Naive thymus-derived CD8-positive, alpha-beta T cell (primary cell): ENCODE measurements at places on chromosomes 1 and 21. TPM values are rescaled to one million over a fixed set of nuclear protein-coding genes. Genes with fewer than 3 reads are reported as not detected.

The PTPRC gene
- 906 TPM for total RNA-seq

The SPRR2G gene
- not detected for total RNA-seq

The AMY1A gene
- total RNA-seq: not detected

DNA sequence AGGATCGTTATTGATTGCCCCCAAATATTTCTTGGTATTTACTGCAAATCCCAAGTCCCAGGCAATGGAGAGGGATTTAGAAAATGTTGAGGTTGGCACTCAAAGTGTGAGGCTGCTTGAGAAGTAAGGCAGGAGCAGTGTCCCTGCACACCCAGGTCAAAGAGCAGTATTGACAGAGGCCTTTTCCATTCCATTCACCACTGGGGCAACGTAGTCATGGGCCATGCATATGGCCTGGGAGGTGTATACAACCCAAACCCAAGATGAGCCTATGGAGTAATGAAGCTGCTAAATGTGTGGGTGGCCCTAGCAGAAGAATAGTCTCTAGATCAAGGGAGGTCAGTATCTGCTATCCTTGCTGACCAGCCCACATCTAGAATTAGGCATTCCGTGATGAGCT lies 245.6 kb downstream of the FOXD2 start:
- DNase-seq: no peak

The LCE2A gene
- total RNA-seq: not detected

- no peak for DNase-seq
Observed at GRCh38 chr1:33175865-33176264, 6.0 kb downstream of the TRIM62 start.

DNA sequence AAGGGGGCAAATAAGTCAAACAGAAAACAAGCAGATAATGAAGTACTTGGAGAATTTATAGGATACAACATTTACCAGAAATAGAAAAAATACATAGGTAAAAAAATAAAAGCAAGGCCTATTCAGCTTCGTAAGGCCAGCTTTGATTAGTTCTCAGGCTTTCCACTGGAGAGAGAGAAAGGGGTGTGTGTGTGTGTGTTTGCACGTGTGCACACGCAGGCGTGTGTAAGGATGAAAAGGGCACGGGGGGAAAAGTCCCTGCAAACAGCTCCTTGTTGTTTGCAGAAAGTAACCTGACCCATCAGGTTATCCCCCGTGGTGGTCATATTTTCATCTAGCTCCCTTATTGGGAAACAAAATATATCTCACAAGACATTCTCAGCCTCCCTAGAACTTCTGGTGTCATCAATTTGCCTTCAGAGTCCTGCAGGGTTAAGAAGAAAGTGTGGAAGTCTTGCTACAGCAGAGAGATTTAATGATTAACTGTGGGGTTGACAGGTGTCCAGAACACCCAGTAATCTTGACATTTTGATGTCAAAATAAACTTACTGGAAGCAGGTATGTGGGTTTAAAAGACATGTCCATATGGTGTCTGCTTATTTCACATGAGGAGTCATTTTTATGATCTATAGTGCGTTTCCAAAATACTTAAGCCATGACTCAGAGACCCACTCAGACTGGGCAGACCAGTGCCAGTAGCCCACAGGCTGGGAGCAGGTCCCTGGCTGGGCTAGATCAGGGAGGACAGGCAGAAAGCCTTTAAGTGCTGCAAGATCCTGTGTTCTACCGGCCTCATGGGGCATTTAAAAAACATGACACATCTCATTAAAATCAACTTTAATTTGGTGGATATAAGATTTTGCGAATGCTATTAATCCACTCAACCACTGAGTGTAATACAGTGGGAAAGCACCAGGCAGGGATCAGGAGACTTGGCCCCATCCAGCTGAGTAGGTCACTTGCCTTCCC lies 487.6 kb upstream of the CAMK1G start:
- DNase-seq: no peak

GRCh38 chr1:182453631-182454030 lies 3.7 kb downstream of the RGSL1 start:
- no peak for DNase-seq

DNA sequence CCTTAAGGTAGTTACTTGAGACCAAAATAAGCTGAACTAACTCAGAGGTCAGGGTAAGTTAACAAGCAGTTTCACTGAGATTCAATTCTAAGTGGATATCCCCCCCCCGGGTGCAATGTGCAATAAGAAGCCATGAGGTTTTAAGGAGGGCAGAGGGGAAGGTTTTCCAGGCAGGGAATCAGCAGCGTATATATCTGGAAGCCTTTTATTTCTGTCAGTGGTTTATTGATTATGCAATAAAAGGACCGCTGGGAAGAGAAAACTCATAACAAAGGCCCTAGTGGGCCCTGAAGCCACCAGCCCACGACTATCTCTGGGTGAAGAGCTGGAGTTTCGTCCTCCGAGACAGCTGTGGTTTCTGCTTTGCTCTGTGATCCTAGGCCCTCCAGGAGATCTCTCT lies 53.1 kb upstream of the CTPS1 start:
- DNase-seq: no peak

The DNASE2B gene
- total RNA-seq: not detected

GRCh38 chr21:33063907-33064622 lies 5.9 kb upstream of the OLIG1 start:
- DNase-seq: no peak

GRCh38 chr1:206545351-206545750 lies 38.0 kb downstream of the RASSF5 start:
- DNase-seq: no peak

DNA sequence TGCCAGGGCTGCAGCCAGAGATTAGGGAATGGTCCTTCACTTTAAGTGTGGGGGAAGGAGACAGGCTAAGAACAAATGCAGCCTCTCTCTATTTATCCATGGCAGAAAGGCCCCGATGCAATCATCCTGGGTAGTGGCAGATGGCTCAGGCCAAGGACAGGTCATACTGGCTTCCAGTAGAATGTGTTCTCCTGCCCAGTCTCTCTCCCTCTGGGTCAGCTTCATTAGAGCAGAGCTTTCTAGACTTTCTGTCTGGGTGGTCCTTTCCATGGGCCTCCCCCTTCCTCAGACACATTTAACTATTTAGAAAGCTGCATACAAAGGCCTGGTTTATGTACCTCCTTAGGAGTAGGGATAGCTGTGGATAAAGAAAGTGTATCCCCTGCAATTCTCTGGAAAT lies 4.8 kb upstream of the PTCH2 start:
- no peak for DNase-seq

DNA sequence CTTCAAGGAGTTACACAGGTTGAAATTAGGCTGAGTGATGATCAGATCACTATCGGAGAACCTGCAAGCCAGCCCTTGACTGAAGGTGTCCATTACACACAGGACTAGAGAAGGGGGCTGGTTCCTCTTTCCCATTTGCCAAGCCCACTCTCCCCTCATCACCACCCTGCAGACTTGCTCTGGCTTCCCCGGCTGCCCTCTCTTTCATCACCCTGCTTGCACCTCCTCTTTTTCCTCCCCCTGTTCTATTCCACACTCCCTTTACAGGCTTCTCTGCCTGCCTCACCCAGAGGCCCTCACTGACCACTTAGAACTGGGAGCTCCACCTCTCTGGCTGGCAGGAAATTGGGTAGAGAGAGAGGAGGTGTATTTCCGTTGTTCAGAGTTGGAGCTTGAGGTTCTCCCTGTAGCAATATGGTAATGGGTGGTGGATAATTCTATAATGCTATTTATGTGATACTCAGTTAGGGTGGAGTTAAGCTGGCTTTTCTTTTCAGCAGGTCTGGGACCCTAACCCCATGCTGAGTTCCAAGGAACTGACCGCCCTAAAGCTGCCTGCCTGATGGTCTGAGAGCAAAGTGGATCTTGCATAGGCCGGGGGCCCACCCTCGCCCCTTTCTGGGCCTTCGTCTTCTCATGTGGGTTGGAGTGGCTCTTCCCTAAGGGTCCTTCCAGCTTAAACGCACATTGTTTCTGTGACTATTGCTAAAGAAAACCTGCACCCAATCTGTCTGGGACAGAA lies 111.8 kb upstream of the ADAR start:
- no peak for DNase-seq

DNA sequence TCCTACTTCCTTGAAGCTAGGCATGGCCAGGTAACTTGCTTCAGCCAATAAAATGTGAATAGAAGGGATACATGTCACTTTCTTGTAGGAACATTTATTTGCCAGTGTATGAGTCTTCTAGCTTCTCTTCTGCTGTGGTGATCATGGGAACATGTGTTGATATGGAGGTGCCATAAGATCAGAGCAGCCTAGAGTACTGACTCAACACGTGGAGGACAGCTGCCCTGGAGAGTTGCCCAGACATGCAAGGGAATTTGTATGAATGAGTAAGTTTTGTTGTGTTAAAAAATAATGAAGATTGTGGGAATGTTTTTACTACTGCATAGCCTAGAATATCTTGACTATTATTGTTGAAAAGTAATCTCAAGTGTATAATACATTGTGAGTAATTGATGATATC lies 502.3 kb downstream of the NUF2 start:
- no peak for DNase-seq

The CD160 gene
- not detected for total RNA-seq

GRCh38 chr1:84385347-84385746 lies 12.9 kb upstream of the DNASE2B start:
- no peak for DNase-seq

The CAPZA1 gene
- 135 TPM for total RNA-seq
